Pancreas (tissue), 10 donors: ENCODE measurements at places on chromosomes 2 and 18. TPM values are rescaled to one million over a fixed set of nuclear protein-coding genes. Genes with fewer than 3 reads are reported as not detected.

DNA sequence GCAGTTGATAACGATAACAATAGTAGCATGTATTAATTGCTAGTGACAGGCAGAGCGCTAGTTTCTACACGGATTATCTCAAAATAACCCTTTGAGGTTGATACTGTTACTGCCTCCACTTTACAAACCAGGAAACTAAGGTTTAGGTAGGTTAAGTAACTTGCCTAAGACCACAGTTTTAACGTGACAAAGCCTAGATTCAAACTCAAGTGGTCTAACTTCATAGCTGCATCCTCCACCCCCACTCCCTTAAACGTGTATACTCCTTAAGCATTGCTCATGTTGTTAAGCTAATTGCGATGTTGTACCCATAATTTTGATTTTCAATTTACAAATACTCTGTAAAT is 1.2 kb downstream of the ME2 start:
- H3K36me3 ChIP-seq = no peaks in the 10 kb centered on the region
- no peak for DNase-seq
- H3K27me3 ChIP-seq = no peaks in the 10 kb centered on the region
- peaks cover 4% of the 10 kb centered on the region for H3K4me1 ChIP-seq
- H3K27ac ChIP-seq = peak overlapping the region; percentile 96

Gene SCYGR2
- total RNA-seq = not detected

- peak; percentile 76 for DNase-seq
- H3K27me3 ChIP-seq = no peaks in the 10 kb centered on the region
- no peaks in the 10 kb centered on the region for H3K36me3 ChIP-seq
- H3K4me3 ChIP-seq = no peak overlapping the region
- H3K27ac ChIP-seq = peak overlapping the region; percentile 84
- peaks cover 3% of the 10 kb centered on the region for H3K4me1 ChIP-seq
These were observed 47.4 kb downstream of the LRRFIP1 start for GRCh38 chr2:237674731-237675276.

Gene CPLX4
- not detected for total RNA-seq

Gene NT5C1B
- total RNA-seq = not detected

GRCh38 chr2:171104379-171104778 is 56.3 kb downstream of the TLK1 start:
- H3K4me3 ChIP-seq = no peak overlapping the region
- no peaks in the 10 kb centered on the region for H3K4me1 ChIP-seq
- no peak for DNase-seq
- no peaks in the 10 kb centered on the region for H3K27me3 ChIP-seq

Gene RAX
- total RNA-seq = not detected

Gene VSNL1
- 0.67 TPM for total RNA-seq

DNA sequence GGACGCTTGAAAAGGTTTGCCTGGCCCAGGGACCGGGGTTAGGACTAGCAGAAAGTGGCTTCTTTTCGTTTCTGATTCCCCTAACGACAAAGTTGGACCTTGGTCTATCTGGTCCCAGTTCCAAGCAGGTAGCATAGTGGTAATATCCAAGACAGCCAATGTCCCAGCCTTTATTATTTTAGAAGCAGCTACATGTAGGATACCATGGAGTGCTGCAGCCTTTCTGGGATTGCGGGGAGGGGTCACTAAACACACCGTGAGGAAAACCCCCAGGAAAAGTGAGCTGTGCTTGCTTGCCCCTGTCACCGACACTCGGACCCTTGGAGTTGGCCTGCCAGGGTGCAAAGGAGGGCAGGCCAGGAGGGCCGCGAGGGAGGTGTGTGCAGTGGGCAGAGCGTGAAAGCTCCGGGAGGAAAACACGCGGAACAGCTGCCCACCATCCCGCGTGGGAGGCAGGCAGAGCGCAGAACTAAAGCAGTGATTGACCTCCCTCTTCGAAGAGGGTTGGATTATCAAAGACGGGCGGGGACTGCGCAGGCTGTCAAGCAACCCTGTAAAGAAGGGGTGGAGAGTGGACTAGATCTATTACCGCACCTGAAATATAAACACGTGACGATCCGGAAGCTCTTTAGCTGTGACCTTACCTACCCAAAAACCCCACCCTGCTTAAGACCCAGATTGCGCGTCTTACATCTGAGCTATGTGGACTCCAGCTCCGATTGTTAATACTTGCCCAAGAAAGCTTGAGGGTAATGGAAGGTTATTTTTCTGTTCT is 624 bp upstream of the MAP4K3 start:
- no peaks in the 10 kb centered on the region for H3K27me3 ChIP-seq
- peak overlapping the region; percentile 64 for H3K4me3 ChIP-seq
- no peaks in the 10 kb centered on the region for H3K36me3 ChIP-seq
- peaks cover 48% of the 10 kb centered on the region for H3K4me1 ChIP-seq

- H3K27me3 ChIP-seq = peaks cover 5% of the 10 kb centered on the region
- no peak overlapping the region for H3K4me3 ChIP-seq
- DNase-seq = no peak
- H3K36me3 ChIP-seq = no peaks in the 10 kb centered on the region
- H3K27ac ChIP-seq = no peak overlapping the region
These were observed 74.8 kb upstream of the ST6GAL2 start for GRCh38 chr2:106960683-106961161.

DNA sequence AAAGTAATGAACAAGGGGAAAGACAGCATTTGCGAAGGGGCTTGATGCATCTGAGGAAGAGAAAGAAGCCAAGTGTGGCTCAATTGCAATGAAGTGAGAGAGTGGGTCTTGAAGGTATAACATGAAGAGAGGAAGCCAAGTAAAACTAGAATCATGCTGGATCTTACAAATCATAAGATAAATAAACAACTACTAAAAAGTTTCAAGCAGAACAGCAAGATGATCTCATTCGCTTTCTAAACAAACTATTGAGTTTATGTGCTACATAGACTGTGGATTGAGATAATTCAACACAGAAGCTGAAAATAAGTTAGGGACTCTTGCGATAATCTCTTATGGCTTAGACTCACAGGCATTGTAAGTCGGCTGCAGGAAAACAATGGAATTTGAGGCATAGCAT is 1310.5 kb upstream of the NRXN1 start:
- no peak overlapping the region for H3K4me3 ChIP-seq
- no peaks in the 10 kb centered on the region for H3K36me3 ChIP-seq
- H3K27ac ChIP-seq = no peak overlapping the region
- no peaks in the 10 kb centered on the region for H3K4me1 ChIP-seq
- no peak for DNase-seq
- H3K27me3 ChIP-seq = no peaks in the 10 kb centered on the region

Gene MTCL1
- total RNA-seq = 9.2 TPM

Gene REEP1
- total RNA-seq = 3.6 TPM

GRCh38 chr2:240124651-240125030 is 11.5 kb downstream of the COPS9 start:
- no peaks in the 10 kb centered on the region for H3K4me1 ChIP-seq
- H3K4me3 ChIP-seq = no peak overlapping the region
- H3K27me3 ChIP-seq = no peaks in the 10 kb centered on the region
- peaks cover under 1% of the 10 kb centered on the region for H3K36me3 ChIP-seq
- DNase-seq = no peak

DNA sequence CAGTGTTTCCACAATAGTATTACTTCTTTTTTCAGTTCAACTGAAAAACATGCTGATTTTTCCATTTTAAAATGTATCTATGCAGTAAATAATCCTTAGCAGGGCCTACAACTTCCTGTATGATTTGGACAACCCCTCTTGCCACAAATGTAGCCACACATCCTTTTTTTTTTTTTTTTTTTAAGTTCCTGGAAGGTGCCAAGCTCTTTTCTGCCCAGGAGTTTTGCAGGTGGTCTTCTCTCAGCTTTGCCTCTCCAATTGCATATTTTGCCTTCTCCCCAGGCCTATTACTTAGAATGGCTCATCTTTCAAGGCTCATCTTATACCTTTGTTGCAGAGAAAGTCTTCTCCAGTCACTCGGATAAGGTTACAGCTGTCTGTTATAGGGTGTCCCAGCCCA is 11.6 kb downstream of the KLHL14 start:
- no peaks in the 10 kb centered on the region for H3K27me3 ChIP-seq
- DNase-seq = no peak
- no peaks in the 10 kb centered on the region for H3K36me3 ChIP-seq
- no peak overlapping the region for H3K27ac ChIP-seq
- H3K4me1 ChIP-seq = no peaks in the 10 kb centered on the region

Gene MC5R
- total RNA-seq = not detected

GRCh38 chr2:54691445-54692135 is 31.9 kb upstream of the EML6 start:
- H3K4me1 ChIP-seq = no peaks in the 10 kb centered on the region
- peak overlapping the region; percentile 16 for H3K27ac ChIP-seq
- H3K36me3 ChIP-seq = no peaks in the 10 kb centered on the region
- DNase-seq = no peak
- no peaks in the 10 kb centered on the region for H3K27me3 ChIP-seq
- no peak overlapping the region for H3K4me3 ChIP-seq

DNA sequence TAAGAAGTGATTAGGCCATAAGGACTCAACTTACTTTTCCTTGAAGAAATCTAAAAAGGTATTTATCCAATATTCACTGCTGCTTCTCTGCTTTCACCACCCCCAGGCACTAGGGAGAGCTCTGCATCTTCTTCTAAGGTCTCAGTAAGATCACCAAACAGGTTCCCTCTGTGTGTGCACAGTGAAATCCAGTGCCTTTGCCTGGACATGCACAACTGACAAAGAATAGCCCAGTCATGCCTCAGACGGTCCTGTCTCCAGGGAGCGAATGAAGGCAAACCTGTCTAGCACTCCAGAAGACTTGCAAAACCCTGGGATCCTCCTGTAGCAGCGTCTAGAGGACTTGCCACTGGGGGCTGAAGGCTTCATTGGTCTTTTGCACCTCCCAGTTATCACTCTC is 344.5 kb upstream of the LRATD1 start:
- no peak overlapping the region for H3K27ac ChIP-seq
- H3K27me3 ChIP-seq = no peaks in the 10 kb centered on the region
- H3K4me3 ChIP-seq = no peak overlapping the region

DNA sequence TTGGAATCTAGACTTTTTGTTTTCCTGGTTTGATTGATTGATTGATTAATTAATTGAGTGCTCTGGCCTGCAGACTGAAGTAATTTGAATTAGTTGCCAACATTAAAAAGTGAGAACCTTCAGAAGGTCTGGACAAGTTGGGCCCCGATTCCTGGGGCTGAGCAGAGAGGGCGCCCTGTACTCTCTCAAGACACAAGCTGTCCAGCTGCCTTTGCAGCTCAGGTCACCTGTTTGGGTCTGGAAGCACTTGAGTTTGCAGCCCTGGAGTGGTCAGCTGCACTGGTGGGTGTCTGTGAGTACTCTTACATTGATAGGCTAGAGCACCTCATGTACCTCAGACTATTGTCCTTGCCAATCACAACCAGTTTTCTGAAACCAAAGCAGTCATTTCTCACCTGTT is 22.7 kb upstream of the CELF4 start:
- no peak overlapping the region for H3K27ac ChIP-seq
- H3K4me3 ChIP-seq = no peak overlapping the region
- H3K4me1 ChIP-seq = no peaks in the 10 kb centered on the region
- no peaks in the 10 kb centered on the region for H3K36me3 ChIP-seq
- no peaks in the 10 kb centered on the region for H3K27me3 ChIP-seq

Gene IL1R2
- total RNA-seq = 2.1 TPM

GRCh38 chr2:170247333-170247732 is 69.4 kb downstream of the MYO3B start:
- no peaks in the 10 kb centered on the region for H3K4me1 ChIP-seq
- no peak for DNase-seq
- no peak overlapping the region for H3K27ac ChIP-seq
- H3K27me3 ChIP-seq = no peaks in the 10 kb centered on the region
- H3K36me3 ChIP-seq = no peaks in the 10 kb centered on the region

DNA sequence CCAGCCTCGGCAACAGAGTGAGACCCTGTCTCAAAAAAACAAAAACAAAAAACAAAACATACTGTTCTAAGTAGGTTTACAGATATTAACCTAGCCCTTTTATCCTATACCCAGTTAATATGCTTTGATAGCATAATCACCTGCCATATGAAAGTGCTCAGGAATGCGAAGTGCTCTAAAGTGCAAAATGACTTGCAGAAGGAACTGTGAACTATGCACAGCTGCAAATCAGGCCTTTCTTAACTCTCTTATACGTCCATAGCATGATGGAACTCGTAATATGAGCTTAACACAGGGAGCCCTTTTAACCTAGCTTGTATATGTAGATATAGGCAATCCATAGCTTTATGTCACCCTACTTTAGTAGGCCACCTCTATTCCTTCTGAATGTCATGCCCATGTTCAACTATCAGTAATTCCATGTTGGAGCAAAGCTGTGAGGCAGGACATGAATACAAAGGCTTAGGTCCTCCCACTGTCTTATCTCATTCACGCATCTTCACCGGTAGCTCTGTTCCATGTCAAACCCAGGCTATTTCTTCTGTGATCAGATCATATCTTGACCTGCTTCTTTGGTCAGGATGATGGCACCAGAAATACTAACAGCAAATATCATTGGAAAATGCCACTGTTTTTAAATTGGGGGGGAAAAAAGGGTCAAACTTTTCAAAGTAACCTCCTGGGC is 72.9 kb downstream of the PRPF40A start:
- H3K4me3 ChIP-seq = no peak overlapping the region
- H3K4me1 ChIP-seq = peaks cover 16% of the 10 kb centered on the region
- peaks cover 6% of the 10 kb centered on the region for H3K36me3 ChIP-seq
- no peak for DNase-seq
- no peaks in the 10 kb centered on the region for H3K27me3 ChIP-seq

- no peaks in the 10 kb centered on the region for H3K4me1 ChIP-seq
- H3K36me3 ChIP-seq = no peaks in the 10 kb centered on the region
- no peaks in the 10 kb centered on the region for H3K27me3 ChIP-seq
- H3K4me3 ChIP-seq = no peak overlapping the region
- no peak overlapping the region for H3K27ac ChIP-seq
- no peak for DNase-seq
These were observed 166.7 kb upstream of the ZNF521 start for GRCh38 chr18:25518716-25519053.

Gene INPP1
- total RNA-seq = 11.5 TPM

GRCh38 chr18:70337139-70337972 is 48.5 kb downstream of the SOCS6 start:
- DNase-seq = no peak
- H3K36me3 ChIP-seq = no peaks in the 10 kb centered on the region
- no peak overlapping the region for H3K27ac ChIP-seq
- no peak overlapping the region for H3K4me3 ChIP-seq
- H3K4me1 ChIP-seq = no peaks in the 10 kb centered on the region

Gene CDK15
- total RNA-seq = not detected

GRCh38 chr2:15145046-15145817 is 415.9 kb downstream of the NBAS start:
- no peak overlapping the region for H3K27ac ChIP-seq
- H3K4me1 ChIP-seq = no peaks in the 10 kb centered on the region
- H3K4me3 ChIP-seq = no peak overlapping the region

Gene SULT1C3
- not detected for total RNA-seq

DNA sequence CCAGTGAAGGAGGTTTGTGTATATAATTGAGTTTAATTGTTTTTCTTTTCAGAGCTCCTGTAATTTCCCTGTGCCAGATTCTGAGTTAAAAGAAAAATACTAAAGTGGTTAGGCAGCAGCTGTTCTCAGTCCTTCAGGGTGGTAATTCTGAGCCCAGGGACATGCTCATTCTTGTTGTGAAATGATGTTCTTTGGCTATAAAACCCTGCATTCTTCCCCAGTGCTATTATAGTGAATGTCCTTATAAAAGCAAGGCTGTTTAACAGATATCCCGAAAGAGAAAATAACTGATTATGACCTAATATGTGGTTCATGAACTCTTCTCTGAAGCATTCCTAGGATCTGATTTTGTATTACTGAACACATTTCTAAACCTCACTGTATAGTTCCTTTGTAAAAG is 34.0 kb downstream of the ADAM23 start:
- H3K27ac ChIP-seq = no peak overlapping the region
- H3K4me3 ChIP-seq = no peak overlapping the region
- H3K4me1 ChIP-seq = no peaks in the 10 kb centered on the region
- no peaks in the 10 kb centered on the region for H3K36me3 ChIP-seq

Gene EGR4
- total RNA-seq = 0.09 TPM

Gene TP53I3
- total RNA-seq = 18.2 TPM
